ENCODE measurements at places on chromosomes 12 and 14. TPM values are rescaled to one million over a fixed set of nuclear protein-coding genes. Genes with fewer than 3 reads are reported as not detected.
A peak's percentile ranks its signal among the peaks of the same experiment; 100 is the strongest.

Gene CISTR
- not detected for total RNA-seq

Gene GLIPR1
- 60.0 TPM for total RNA-seq

Gene DTD2
- 68.2 TPM for total RNA-seq

Gene CRIP1
- 2.6 TPM for total RNA-seq

Gene SALL2
- 3.9 TPM for total RNA-seq

Gene DHRS4L2
- total RNA-seq = 13.2 TPM

- peak; percentile 87 for DNase-seq
Measured at GRCh38 chr12:31682136-31682962, 22.9 kb downstream of the ETFBKMT start.

DNA sequence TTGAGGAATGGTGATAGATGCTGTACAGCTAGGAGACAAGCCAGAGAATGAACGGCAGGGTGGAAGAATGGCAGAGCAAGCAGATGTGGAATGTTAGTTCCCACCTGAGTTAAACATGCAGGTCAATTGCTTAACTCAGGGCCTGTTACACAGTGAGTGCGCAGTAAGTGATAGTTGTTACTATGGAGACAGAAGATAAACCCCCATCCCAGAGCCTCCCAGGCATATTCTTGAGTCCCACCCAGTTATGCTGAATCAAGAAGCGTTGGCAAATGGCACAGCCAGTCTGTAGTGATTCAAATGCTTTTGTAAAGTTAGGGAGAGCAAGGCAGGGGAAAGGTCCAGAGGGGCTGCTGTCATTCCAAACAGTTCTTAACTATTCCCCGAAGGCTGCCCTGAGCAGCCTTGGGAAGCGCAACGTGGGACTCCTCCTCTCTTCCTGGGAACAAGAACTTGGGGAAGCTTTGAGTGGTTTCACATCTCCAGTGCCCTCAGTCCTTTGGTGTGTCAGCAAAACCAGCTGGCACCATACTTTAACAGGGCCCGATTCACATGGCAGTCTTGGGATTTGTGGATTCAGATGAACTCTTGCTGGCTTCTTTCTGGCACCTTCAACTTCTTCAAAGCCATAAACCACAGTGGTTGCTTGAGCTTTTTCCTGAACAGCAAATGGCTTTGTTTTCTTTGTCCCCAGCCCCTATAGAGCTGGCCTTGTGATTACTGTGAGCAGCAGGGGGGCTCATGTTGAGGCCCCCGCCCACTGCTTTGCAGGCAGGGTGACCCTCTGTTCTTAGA lies 66.4 kb downstream of the PPM1A start:
- no peak for DNase-seq

- DNase-seq = no peak
Measured at GRCh38 chr12:52800259-52800917, 4.5 kb upstream of the KRT3 start.

GRCh38 chr14:78872837-78873236 lies 702.7 kb downstream of the NRXN3 start:
- DNase-seq = no peak

- peak; percentile 34 for DNase-seq
Measured at GRCh38 chr12:15756822-15757221, 32.4 kb downstream of the EPS8 start.

- no peak for DNase-seq
Measured at GRCh38 chr14:99263564-99264330, 8.2 kb downstream of the BCL11B start.

DNA sequence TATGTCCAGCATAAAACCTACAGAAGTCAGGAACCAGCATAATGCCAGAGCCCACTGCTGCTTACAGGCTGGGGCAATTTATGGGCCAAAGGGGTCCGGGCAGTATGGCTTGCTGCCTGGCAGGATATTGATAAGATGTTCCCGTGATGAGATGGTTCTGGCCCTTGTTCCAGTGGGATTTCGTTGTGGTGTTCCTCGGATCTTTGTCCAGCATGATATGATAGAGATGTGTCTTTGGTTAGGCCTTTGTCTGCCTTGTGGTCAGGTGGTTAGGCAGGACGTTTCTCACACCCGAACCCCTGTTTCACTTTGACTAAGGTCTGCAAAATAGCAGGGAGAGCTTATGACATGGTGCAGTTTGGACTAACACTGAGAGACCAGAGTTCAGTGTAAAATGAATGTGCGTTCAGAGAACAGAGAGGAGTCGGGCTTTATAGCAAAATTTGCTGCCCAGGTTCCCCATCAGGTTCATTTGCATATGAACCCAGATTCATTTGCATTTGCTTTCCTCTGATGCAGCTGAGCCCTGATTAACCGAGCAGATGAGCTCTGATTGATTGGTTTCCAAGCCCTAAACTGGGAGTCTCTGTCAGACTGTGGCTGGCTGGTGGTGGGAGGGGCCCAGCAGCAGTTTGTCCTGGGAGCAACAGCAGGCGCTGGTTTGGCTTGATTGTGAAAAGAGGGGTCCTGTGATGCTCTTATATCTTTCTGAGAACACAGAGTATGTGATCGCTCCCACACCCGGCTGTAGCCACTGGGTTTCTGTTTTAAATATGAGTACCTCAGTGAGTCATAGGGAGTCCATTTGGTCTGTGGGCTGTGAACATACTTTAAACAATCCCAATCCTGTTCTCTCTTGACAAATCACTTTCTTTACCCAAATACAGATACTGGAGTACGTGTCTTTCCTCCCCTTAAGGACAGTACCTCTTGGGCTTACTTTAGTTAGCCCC lies 156.3 kb upstream of the PZP start:
- peak; percentile 73 for DNase-seq

DNA sequence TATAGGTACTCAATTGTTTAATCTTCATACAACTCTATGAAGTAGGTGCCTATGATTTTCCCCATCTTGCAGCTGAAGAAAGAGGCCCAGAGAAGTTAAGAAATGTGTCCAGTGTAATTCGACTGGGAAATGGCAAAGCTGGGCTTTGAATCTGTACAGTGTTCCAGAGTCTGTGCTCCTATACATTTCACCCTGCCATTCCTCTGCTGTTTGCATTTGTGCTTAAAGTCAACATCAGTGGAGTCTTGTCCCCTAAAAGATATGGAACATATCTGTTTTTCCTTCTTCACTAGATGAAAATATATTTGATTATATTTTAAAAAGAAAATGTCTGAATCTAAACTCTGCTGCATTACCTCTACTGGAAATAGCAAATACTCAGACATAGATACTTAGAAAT lies 88.6 kb downstream of the SEC23A start:
- no peak for DNase-seq

GRCh38 chr14:104541905-104542465 lies 37.6 kb upstream of the C14orf180 start:
- peak; percentile 2 for DNase-seq

DNA sequence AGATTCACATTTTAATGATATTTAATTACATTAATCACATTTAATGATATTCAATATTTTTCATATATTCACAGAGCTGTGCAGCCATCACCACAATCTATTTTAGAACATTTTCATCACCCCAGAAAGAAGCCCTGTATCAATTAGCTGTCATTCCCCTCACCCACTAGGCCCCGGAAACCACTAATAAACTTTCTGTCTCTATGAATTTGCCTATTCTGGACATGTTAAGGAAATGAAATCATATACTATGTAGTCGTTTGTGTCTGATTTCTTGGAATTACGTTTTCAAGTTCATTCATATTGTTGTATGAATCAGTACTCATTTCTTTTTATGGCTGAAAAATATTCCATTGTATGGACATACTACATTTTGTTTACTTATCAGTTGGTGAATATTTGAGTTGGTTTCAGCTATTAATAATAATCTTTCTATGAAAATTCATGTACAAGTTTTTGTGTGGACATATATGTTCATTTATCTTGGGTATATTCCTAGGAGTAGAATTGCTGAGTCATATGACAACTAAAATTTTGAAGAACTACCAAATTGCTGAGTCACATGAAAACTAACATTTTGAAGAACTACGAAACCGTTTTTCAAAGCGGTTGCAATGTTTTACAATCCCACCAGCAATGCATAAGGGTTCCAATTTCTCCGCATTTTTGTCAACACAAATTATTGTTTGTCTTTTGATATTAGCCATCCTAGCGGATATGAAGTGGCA lies 11.7 kb upstream of the OTOGL start:
- DNase-seq = no peak

DNA sequence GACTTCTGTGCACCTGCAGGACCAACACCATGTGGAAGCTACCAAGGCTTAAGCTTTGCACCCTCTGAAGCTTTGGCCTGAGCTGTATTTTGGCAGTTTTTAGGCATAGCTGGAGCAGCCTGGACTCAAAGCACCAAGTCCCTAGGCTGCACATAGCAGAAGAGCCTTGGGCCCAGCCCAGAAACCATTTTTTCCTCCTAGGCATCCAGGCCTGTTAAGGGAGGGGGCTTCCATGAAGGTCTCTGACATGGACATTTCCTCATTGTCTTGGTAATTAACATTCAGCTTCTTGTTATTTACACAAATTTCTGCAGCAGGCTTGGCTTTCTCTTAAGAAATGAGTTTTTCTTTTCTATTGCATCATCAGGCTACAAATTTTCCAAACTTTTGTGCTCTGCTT lies 475.8 kb upstream of the FLRT2 start:
- no peak for DNase-seq

GRCh38 chr12:948238-948637 lies 1.3 kb downstream of the RAD52 start:
- DNase-seq = peak; percentile 3

DNA sequence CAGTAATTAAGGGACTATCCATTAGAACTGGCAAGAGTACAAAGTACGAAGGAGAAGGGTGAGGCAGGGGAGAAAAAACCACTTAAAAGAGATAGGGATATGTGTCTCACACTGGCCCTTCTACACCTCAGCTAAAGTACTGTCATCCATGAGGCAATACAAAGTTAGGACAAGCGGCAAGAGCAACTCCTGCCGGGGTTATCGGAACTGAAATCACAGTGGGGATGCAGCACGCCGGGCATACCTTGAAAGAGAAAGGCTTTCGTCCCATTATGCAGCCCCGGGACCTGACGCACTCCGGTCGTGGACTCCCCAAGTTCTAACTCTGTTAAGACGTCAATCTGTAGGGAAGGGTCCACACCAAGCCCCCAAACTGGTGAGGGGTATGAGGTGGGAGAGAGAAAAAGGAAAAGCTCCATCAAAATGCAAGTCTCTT lies 1.1 kb downstream of the NELL2 start:
- no peak for DNase-seq

- DNase-seq = no peak
Measured at GRCh38 chr12:87807086-87807485, 222.1 kb downstream of the C12orf50 start.

DNA sequence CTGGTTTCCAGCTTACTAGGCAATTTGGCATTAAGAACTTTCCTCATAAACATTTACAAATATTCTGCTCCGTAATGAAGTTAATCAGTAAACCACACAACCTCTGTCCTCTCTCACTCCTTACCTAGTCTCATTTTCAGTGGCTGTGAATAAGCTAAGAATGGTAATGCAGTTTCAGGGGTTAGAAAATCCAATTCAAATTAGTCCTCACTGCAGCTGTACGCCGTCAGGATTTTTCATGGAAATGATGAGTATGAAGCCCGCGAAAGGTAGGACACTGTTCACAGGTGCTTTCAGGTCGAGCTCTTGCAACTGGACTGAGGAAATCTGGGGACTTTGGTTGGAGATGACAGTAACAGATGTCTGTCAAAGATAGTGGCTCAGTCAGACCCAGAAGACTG lies 29.6 kb downstream of the NR1H4 start:
- DNase-seq = no peak

GRCh38 chr12:13167226-13167625 lies 29.3 kb upstream of the EMP1 start:
- DNase-seq = no peak

GRCh38 chr14:20428802-20429201 lies 7.2 kb downstream of the KLHL33 start:
- no peak for DNase-seq
